ENCODE measurements at places on chromosomes 5 and 9.

GRCh38 chr9:129724456-129725190, 28.2 kb downstream of the PTGES start:
- no peak for DNase-seq

DNA sequence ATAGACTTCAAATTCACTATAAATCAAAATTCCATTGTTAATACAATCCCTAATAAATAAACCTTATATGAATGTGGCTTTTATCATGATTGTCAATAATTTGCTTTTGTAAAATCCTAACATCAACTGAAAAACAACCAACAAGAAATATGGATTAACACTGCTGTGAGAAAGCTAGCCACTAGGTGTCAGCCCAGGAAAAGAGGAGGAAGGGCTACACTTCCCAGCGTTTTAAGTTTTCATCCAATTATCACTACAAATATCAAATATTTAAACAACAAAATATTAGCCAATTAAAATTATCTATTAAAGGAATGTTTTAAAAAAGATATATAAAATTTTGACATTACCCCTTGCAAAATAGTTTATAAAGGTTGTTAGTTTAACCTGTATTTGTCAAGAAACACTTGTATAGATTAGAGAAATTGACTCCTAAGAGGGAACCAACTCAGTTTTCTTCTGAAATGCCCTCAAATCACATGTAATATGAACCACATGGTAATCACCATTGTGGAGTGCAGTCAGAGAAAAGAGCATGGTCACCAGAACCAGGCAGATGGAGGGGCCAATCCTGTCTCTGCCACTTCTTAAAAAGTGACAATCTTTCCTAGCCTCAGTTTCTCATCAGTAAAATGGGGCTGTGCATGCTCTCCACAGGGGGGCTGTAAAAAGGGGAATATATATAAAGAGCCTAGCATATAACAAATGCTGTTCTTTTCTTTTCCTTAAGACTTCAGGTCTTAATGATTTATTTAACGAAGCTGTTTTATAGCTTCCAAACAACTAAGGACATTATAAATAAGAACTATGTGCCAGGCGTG, 188.2 kb downstream of the CRB2 start:
- DNase-seq: no peak

GRCh38 chr5:69013481-69013880, 80.3 kb upstream of the SLC30A5 start:
- no peak for DNase-seq

DNA sequence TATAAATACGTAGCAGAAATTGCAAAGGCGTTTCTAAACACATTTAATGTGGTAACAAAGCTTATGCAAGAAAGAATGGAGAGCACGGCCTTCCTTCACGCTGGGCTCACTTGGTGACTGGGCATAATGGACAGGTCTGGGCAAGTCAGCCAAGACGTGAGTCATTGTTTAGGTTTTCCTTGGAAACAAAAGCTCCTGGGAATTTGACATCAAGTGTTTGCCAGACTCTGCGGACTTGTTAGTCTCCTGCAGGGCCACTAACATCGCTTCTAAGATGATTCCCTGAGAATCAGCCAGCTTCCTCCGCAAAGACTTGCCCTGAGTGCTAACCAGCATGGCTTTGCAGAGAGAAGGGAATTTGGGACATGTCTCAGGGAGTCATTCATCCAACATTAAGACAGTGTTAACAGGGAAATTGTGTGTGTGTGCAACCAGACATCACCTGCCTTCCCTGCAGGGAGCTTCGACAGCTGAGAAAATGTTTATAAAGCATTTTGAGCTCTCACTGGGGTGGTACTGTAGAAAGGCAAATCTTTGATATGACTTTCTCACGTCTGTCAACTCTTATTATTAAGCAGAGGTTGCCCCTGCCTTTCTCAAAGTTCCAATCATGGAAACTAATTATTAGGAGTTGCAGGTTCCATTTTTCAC, 182.5 kb downstream of the NTRK2 start:
- peak; percentile 0 for DNase-seq

- no peak for DNase-seq
Observed at GRCh38 chr5:179533907-179534306, 16.4 kb upstream of the RUFY1 start.

DNA sequence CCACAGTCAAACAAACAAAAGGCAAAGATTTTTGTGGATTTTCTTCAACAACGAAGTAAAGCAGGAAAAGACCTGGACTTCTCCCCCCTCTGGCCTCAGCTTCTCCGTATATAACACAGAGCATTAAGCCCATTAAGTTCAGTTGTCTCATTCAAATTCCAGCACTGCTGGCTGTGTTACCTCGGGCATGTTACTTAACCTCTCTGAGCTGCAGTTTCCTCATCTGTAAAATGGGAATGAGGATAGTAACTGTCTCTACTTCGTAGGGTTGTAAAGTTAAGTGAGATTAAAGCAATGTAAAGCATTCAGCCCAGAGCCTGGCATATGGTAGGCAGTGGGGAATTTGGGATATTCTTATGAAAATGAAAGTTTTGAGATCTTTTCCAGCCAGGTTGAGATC, 92.7 kb upstream of the SMIM23 start:
- no peak for DNase-seq

GRCh38 chr5:147782110-147783028, at the start of gene JAKMIP2:
TSS of gene JAKMIP2 (minus strand) at chr5:147782728. CDS start at chr5:147671806, 110,922 bp downstream.
- peak; percentile 98 for DNase-seq

- DNase-seq: no peak
Observed at GRCh38 chr5:155094455-155094854, 80.9 kb downstream of the KIF4B start.

DNA sequence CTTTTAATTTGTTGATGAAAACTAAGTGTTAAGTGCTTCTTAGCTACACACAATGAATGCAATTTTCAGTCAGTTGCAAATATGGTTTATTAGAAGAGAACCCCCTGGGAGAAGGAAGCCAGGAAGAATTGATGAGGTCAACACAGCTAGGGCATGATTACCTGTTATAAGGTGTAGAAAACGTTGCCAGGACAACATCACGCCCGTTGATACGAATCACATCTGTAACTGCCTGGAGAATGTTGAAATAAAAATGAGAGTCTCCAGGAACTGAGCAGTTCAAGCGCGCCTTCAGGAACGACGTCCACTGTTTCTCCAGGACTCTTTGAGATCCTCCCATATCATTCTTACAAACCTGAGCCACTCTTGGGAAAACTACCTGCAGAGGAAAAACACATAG, 88.0 kb downstream of the SEMA6A start:
- no peak for DNase-seq

DNA sequence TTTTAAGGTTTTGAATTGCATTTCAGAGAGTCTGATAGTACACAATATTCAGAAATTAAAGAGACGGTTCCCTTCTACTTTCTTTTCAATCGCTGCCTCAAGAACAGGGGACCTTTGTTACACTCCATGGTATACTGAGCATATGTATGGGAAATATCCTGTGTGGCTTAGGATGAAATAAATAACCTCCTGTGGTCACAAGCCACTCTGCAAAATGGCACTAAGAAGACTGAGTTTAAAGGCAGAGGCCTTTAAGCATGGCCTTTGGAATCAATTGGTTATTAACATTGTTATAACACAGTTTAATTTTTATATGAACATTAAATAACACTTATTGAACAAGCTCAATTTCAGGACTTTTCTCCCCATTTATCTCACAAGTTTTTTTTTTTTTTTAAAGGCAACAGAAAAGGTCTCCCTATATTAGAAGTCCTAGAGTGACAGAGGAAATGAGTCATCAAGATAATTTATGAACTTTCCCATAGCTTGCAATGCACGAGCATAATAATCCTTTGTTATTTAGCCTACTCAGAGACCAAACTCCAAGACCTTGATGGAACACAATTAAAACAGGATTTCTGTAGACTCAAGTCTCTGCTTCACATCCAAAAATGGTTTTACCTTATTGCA, 341.9 kb downstream of the TMEM167A start:
- no peak for DNase-seq

DNA sequence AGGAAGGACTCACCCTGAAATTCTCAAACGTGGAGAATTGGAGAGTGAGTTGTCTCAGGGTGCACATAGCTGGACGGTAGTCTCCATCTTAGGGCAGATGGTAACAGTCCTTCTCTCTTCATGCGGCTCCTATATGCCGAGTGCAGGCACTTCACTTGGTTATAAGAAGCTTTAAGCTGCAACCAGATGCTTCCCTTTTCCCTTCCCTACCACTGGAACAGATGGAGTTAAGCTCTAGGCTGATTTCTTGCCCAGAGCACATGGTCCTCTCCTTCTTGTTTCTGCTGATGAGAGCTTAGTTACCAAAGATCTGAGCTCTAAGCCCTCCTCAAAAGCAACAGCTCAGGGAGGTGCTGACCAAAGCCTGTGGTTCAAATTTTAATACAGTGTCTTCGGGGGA, 355.7 kb downstream of the ARHGEF28 start:
- peak; percentile 96 for DNase-seq

DNA sequence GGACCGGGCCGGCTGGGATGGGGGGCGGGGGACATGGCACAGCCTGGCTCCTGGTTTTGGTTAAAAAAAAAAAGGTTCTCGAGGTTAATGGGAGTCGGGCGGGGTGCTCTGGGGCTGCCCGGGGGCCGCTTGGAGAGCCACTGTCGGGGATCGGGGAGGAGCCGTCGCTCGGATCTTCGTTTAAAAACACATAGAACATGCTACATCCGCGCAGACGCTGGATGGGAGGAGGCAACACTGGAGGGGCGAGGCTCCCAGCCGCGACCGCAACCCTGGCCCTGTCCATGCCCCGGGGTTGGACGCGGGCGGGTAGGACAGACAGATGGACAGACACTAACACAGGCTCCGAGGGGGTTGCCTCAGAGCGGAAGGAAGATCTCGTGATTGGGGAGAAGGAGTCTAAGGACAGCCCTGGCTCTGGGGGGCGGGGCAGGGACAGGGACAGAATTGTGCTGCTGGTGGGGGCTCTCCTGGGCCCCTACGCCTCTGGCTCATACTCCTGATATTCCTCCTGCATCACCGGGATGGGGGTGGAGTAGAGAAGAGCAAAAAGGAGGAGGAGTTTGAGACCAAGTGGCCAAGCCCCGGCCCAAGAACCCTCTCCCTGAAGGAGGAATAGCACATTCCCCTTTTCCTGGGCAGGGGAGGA, 9.9 kb downstream of the SNCB start:
- no peak for DNase-seq

GRCh38 chr5:133430095-133430494, 182.2 kb downstream of the FSTL4 start:
- no peak for DNase-seq

DNA sequence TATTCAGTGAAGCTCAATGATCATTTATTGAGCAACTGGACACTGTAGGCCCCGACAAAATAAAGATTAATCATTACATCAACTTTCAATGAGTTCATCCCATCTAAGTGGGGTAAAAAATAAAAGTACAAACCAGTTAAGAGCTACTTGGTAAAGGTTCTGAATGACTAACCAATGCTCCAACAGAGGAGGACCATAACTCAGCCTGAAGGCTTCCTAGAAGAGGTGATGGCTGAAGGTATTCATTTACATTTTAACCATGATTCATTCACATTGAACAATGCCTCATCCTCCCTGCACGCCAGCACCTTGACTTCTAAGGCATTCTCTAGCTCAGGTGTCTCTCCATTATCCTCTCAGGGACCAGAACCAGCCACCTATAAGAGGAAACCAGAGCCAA, 201.4 kb downstream of the ZNF462 start:
- no peak for DNase-seq
